Stimulated activated CD4-positive, alpha-beta T cell treated with anti-CD3 and anti-CD28 coated beads, Interleukin-1b, Interleukin-23, amount 100 ng/mL, for 24 hours (primary cell): ENCODE measurements at places on chromosomes 6 and 20.

- no peak for DNase-seq
Observed at GRCh38 chr6:6002005-6002847, 4.5 kb downstream of the NRN1 start.

GRCh38 chr20:18688676-18689075 lies 100.8 kb downstream of the DTD1 start:
- DNase-seq: no peak

DNA sequence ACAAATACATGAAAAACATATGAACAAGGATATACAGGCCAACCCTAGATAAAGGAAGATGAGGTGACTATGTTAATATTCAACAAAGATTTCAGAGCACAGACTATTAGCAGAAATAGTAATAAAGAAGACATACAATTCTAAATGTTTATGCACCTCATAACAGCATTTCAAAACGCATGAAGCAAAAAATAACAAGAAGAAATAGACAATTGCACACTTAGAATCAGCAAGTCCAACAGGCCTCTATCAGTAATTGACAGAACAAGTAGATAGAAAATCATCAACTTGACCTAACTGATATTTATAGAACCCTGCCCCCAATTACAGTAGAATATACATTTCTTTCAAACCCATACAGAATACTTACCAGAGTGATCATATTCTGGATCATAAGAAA lies 11.4 kb upstream of the DOK5 start:
- DNase-seq: no peak

- DNase-seq: no peak
Observed at GRCh38 chr20:20513720-20514119, 145.8 kb downstream of the INSM1 start.

DNA sequence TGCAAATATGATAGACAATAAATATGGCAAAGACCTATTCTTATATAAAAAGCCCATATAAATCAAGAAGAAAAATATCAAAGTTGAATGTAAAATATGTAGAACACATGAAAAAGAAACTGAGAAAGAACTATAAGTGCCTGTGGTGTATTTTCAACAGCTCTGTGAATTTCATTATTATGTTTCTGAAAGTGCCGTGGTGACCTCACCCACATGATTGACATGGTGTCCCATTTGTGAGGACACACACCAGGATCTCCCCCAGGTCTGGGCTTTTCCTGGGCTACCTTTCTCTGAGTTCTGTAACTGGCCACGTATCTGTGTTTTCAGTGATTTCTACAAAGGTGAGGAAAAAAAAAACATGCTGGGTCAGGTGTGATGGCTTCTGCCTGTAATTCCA lies 86.7 kb downstream of the BMP6 start:
- DNase-seq: no peak

DNA sequence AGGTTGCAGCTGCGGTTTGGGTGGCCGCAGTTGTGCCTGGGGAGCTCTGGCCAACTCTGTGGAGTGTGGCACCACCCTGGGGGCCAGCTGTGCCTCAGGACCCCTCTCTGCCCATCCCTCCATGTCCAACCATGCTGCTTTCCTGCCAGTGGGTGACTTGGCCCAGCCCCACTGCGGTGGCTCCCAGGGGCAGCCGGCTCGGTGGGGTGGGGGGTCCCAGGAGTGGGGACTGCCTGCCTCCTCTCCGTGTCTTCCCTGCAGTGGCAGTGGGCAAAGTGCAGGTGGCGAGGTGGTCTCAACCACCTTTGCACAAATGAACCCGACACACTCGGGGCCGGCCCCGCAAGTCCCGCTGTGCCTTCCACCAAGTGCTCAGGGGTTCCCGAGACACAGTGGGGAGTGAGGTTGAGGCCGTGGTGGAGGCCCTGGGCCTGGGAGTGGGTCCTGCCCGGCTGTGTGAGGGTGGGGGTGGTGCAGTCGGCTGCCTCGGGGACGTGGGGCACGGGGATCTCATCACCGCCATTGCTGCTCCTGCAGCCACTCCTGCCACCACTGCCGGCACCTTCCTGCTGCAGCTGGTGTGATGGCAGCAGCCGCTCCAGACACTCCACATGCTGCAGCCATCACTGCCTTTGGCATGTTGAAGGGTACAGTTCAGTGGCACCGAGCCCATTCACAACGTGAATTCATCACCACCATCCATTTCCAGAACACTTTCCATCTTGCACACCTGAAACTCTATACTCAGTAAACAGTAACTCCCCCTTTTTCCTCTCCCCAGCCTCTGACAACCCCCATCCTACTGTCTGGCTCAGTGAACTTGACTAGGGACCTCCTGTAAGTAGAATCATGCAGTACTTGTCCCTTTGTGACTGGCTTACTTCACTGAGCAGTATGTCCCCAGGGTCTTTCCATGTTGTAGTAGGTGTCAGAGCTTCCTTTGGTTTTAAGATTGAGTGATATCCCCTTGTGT lies 10.7 kb upstream of the SLCO4A1 start:
- DNase-seq: no peak

DNA sequence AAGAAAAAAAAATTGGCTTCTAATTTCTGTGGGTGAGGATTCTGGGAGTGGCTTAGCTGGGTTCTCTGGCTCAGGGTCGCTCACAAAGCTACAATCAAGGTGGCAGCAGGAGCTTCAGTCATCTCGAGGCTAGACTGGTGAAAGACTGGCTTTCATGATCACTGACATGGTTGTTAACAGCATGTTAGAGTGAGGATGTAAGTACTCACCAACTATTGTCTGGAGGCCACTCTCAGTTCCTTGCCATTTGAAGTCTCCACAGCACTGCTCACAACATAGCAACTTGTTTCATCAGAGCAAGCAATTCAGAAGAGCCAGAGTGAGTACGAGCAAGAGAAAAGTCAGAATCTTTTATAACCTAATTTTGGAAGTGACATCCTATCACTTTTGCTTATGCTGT lies 145.7 kb upstream of the PRSS16 start:
- no peak for DNase-seq

DNA sequence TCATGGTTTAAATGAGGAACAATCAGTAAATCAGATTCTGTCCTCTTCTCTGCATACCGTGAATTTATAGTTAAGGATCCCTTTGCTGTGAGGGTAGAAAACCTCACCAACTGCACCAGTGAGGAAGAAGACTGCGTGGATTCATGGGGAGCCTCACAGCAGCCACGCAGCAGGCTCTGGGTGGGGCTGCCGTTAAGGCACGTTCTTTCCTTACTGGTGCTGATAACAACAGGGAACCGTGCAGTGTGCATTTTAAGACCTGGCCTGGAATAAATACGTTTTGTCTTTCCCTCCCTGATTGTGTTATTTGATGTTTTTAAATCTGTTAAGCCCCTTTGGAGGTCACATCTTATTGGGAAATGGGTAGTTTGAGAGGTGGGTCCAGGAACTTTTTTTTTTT lies 17.6 kb upstream of the MYLK2 start:
- DNase-seq: no peak

- DNase-seq: no peak
Observed at GRCh38 chr6:108157981-108158525, 7.8 kb upstream of the NR2E1 start.

DNA sequence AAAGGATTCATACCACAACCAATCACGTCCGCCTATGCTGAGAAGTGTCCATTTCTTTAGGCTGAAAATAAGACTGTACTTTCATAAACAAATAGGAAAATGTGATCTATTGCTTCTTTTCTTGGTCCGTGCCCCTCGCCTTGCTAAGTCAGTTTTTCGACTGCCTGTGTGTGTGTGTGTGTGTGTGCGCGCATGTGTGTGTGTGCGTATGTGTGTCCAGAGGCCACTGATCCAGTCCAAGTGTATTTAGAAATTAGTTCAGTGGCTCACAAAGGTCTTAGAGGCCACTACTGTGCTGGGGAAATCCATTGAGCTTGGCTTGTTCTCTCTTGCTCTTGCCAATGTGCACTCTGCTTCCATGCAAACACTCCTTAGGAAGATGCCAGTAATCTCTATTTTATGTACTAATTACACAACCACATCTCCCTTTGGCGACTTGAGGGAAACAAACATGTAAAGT lies 50.5 kb downstream of the SLC22A23 start:
- no peak for DNase-seq

DNA sequence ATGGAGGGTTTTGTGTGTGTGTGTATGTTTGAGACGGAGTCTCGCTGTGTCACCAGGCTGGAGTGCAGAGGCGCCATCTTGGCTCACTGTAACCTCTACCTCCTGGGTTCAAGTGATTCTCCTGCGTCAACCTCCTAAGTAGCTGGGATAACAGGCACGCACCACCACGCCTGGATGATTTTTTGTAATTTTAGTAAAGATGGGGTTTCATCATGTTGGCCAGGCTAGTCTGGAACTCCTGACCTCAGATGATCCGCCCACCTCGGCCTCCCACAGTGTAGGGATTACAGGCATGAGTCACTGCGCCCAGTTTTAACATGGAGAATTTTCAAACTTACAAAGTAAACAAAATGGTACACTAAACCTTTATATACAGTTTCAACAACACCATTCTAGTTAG lies 22.8 kb downstream of the AMD1 start:
- no peak for DNase-seq

DNA sequence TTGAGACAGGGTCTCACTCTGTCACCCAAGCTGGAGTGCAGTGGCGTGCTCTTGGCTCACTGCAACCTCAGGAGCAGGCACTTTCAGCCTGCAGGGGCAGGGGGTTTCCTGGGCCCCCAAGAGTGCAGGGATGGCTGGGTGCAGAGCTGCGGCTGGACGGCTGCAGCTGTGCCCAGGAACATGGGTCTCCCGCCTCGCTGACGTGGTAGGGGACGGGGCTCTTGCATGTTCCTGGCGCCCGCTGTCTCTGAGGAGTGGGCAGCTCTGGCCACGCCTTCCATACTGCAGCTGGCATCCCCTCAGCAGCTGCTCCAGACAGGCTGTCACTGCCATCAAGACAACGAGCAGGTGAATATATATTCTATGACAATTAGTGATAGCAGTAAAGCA lies 2.2 kb upstream of the DEK start:
- no peak for DNase-seq

- no peak for DNase-seq
Observed at GRCh38 chr6:30258204-30258603, 45.0 kb upstream of the TRIM26 start.

GRCh38 chr6:19309661-19310060 lies 527.5 kb upstream of the ID4 start:
- DNase-seq: no peak

DNA sequence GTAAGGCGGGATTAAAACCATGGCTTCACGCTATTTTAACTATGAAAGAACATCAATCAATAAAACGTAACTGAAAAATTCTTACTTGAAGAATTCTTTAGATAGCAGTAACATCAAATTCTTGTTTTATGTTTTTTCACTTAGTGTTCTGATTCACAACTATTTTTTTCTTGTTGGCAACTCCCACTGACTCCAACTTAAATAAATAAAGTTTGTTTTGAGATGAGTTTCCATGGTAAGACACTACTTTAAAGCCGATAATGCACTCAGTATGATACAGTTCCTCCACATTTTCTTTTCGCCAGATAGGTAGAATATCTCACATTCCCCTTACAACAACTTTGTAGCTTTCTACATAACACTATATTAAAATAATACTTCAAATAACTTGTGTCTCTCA lies 33.1 kb upstream of the CNKSR3 start:
- DNase-seq: no peak

DNA sequence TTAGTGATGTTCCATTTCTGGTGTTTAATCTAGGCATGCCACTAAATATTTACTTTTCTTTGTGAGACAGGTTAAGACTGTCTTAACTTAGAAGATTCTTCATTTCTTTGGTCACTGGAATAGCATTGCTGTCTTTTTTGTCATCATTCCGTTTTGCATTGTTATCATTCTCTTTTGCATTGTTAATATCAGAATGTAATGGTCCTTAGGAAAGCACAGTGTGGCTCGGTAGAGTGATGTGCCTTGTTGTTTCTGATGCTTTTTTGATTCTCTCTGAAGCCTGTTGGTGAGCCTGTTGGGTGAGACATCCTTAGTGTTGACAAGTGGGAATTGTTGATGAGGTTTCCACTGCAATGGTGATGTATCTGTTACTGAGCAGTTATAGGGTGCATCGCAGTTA lies 23.2 kb downstream of the PLCB4 start:
- DNase-seq: no peak

- DNase-seq: no peak
Observed at GRCh38 chr20:43681991-43682410, 15.1 kb downstream of the MYBL2 start.

DNA sequence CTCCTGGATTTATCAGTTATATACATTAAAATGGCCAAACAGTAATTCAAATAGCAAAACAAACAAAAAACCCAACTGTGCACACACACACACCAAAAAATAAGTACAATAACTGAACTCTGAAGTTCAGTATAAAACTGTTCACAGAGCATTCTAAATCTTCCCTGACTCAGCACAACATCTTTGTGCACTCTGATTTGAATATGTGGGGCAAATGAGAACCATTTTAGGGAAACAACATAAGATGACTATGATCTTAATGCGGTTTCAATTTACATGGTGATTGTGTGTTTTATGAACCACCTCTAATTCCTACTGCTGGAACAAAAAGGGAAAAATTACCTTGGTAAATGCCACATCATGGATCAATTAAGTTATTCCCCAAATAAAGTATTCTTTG lies 41.7 kb downstream of the PLAGL1 start:
- no peak for DNase-seq

DNA sequence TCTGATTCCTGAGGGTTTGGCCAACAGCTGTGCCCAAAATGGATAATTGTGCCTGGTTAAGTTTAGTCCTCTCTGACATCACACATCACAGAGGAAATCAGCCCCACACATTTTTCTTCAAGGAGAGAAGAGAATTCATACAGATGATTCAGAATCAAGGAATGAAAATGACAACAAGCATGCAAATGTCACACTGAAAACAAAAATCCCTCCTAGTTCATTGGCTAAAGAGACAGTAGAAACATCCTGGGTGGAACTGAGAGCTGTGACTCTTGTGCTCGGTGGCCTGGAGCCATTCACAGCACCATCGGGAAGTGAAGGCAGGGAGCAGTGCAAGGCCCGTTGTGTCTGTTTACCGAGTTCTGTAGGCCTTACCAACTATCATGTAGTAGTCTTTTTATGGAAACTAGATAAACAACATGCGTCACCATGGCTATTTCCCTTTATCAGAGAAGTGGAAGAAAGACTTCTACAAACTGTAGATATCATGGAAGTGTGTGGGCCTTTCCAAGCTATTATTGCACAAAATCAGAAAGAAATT lies 81.7 kb upstream of the TENT5A start:
- DNase-seq: no peak

DNA sequence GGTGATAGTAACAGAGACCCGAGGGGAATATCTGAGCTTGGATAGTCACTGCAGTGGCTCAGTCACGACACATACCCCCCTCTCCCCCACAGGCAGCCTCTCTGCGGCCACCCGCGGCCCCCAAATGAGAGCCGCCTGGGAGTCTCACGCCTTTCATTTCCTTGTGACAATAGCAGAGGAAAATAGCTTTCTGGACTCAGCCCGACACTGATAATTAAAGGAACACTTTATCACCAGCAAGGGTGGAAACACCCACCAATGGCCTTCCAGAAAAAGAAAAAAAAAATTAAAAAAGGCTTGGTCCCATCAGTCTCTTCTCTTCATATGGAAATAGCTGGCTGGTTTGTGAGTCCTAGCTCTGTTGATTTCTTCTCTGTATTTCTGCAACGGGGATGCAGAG lies 35.1 kb upstream of the KCNG1 start:
- DNase-seq: no peak

- no peak for DNase-seq
Observed at GRCh38 chr20:17919149-17919548, 49.4 kb downstream of the SNX5 start.

- no peak for DNase-seq
Observed at GRCh38 chr6:17904491-17905120, 82.8 kb downstream of the KIF13A start.

- DNase-seq: no peak
Observed at GRCh38 chr20:47675190-47676142, 109.8 kb downstream of the SULF2 start.

GRCh38 chr6:47633141-47633540 lies 65.2 kb upstream of the ADGRF4 start:
- no peak for DNase-seq
